Left ventricle myocardium inferior (tissue), 1 donor: ENCODE measurements at places on chromosomes 16 and 17.

GRCh38 chr17:7707858-7708750, 3.1 kb downstream of the EFNB3 start:
- DNase-seq, result no peak

DNA sequence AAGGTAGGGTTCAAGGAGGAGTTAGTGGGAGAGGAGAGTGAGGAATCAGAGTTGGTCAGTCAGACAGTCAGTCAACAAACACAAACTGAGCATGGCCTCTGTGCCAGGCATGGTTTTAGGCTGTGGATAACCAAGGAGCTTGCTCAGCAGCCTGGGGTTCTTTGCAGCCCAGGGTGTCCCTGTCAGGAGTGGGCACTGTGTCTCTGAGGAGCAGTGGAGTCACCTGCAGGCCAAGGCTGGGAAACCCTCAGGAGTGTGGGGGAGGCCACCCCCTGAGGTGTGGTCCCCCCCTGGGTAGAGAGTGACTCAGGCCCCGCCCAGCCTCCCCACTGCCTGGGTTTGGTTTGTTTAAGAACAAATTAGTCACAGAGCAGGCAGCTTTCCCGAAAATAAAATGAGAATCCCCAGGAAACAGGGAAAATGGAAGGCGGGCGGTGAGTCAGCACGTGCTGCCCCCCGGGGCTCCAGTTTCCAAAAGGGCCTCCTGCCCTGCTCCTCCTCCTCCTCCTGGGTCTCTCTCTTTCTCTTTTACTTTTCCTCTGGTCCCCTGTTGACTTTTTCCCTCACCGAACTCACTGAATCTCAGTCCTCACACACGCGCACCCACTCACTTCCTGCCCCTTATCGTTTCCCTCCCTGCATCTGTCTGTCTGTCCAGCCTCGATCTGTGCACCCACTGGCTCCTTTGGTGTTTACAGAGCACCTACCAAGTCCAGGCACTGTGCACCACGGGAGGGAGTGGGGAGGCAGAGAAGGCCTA, 44.3 kb downstream of the SOCS3 start:
- peak; percentile 76 for DNase-seq

- DNase-seq, result no peak
Observed at GRCh38 chr16:4529085-4530060, 9.2 kb downstream of the CDIP1 start.

- DNase-seq, result no peak
Observed at GRCh38 chr16:50395763-50396710, 27.2 kb upstream of the BRD7 start.

DNA sequence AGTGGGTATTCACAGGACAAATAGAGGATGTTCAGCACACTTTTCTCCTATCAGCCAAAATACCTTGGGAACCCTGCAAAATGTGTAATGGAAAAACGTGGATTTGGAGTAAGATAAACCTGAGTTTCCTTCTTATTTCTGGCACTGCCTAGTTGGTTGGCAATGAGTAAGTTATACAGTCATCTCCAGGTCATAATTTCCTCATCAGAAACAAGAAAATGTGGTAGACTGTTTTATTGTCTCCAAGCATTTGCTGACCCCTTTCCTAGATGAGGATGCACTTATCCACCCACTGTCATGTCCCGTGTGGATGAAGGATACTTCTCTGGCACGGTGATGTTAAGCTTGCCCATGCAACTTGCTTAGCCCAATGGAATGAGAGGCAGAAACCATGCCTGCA, 458.0 kb downstream of the KIF2B start:
- DNase-seq, result no peak

GRCh38 chr17:79977161-79977631, 58.5 kb downstream of the TBC1D16 start:
- no peak for DNase-seq

- DNase-seq, result peak; percentile 41
Observed at GRCh38 chr17:80422981-80423380, 8.0 kb downstream of the ENDOV start.

GRCh38 chr17:73933871-73934270, 269.6 kb upstream of the RPL38 start:
- no peak for DNase-seq

- DNase-seq, result no peak
Observed at GRCh38 chr16:23141959-23142740, 7.1 kb downstream of the USP31 start.

GRCh38 chr17:82729479-82730260, 5.7 kb upstream of the FN3K start:
- DNase-seq, result no peak

DNA sequence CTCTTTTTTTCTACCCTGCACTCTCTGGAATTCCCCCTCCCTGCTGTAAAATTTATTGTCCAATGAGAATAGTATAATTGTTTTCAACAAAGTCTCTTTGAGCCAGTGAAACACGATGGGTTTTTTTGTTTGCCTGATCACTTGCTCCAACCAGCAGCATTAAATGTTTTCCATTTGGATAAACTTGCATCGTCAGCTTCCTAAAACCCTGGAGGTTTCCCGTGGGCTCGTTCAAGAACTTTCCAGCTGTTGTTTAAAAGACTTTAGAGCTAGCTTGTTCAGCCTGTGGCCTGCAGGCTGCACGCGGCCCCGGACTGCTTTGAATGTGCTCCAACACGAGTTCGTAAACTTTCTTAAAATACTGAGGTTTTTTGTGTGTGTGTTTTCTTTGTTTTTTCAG, 14.9 kb downstream of the NAGPA start:
- no peak for DNase-seq

DNA sequence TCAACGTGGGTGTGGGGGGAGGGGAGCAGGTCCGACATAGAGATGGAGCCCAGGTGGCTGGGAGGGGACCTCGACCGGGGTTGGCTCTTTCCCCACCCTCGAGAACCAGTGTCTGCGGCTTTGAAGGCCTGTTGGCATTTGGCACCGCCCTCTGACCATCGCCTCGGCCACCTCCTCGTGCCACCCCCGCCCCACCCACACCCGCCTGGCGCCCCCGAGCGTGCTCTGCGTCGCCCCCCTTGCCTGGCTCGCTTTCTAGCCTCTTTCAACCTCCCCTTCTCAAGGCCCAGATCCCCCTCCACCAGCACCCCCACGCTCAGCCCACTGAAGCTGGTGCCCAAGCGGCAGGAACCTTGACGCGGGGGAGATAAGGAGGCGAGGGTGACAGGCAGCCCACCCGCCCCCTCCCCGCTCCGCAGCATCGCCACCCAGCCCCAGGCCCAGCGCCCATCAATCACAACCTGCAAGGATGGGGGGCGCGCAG, 619 bp downstream of the CACNB1 start:
- no peak for DNase-seq

DNA sequence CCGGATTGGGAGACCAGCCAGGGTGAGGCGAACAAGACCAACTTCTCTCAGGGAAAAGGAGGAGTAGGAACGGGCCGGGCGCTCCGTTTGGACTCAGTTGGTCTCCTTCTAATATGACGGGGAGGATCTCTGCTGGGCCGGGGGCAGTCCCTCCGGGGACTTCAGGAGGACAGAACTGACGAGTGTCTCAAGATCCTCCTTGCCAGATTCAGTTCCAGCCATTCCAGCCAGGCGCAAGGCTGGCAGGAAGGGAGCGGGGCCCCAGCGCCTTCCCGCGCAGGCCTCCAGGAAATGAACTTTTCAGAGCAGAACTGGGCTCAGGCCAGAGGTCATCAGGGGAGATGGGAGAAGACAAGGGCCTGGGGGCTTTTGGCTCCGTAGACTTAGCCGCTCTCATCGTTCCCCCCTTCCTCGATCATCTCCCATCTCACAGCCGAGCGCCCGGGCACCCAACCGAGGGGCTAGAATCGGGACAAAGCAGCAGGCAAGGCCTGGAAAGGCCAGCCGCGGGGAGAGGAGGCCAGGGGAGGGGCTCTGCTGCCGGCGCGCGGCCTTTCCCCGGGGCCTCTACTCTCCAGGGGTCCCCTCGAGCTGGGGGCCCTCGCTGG, 1.6 kb downstream of the ZNF423 start:
- DNase-seq, result peak; percentile 45

DNA sequence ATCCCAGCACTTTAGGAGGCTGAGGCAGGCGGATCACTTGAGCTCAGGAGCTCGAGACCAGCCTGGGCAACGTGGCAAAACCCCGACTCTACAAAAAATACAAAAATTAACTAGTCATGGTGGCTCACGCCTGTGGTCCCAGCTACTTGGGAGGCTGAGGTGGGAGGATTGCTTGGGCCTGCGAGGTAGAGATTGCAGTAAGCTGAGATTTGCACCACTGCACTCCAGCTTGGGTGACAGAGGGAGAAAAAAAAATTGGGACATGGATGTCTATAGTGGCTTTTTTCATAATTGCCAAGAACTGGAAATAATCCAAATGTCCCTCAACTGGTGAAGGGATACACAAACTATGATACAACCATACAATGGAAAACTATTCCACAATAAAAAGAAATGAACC, 28.6 kb downstream of the OSBPL7 start:
- no peak for DNase-seq

- DNase-seq, result no peak
Observed at GRCh38 chr16:49017501-49017900, 264.1 kb downstream of the CBLN1 start.

- DNase-seq, result no peak
Observed at GRCh38 chr17:66826856-66827255, 8.1 kb upstream of the CACNG5 start.

GRCh38 chr17:79954281-79955166, 81.1 kb downstream of the TBC1D16 start:
- peak; percentile 5 for DNase-seq

DNA sequence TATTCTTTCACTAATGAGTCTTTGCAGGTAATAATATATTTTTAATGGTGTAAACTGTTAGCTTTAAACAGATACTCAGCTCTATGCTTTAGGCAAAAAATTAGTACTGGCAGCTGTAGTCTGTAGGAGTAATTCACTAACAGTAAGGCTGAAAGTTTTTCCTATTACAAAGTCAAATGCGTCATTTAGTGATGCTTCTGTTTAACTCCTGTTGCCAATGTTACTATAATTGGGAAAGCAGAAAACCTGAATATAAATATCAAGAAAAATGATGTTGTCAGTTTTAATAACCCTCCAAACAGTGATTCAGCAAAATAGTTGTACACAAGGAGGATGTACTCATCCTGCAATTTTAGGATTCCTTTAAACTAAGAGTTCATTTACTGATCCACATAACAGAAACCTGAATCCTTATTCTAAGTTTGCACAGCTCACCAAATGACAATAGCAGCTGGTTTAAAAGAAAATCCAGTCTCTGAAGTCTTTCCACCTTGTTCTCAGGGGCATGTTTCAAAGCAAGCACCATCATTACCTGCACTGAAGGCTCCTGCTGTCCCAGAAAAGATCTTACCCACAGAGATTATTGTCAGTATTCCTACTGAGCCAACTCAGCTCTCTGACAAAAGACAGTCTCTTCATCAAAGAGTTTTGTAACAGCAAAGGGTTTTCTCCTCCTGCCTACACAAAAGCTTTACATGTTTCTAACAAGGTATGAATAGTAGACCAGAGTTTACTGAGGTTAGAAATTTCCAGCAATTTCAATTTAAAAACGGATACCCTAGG, 4.2 kb downstream of the CDR2 start:
- DNase-seq, result no peak

GRCh38 chr17:66420961-66421371, 118.6 kb downstream of the PRKCA start:
- DNase-seq, result no peak

DNA sequence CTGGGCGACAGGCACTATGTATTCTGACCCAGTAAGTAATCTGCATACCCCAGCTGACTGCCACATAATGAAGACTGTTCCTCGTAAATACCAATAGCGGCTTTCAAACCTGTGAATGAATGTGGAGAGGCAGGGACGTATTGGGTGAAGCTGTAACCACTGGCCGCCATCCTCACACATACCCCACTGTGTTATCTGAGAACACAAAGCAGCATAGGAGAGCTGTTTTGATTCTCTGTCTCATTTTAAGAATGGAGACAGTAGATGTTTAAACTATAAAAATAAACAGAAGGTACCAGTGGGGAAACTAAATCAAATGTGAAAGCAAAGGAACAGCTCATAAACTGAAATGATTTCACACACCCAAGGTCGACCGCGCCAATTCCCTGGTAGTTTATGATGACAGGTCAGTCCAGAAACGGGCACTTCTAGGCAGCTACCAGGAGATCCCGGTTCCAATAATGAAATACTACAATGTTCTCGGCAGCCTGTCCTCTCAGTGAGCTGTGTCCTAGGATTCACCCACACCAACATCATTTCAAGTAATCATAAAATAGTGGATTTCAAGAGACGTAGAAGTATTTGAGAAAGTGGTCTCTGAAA, 109.7 kb downstream of the ADCY9 start:
- DNase-seq, result no peak

DNA sequence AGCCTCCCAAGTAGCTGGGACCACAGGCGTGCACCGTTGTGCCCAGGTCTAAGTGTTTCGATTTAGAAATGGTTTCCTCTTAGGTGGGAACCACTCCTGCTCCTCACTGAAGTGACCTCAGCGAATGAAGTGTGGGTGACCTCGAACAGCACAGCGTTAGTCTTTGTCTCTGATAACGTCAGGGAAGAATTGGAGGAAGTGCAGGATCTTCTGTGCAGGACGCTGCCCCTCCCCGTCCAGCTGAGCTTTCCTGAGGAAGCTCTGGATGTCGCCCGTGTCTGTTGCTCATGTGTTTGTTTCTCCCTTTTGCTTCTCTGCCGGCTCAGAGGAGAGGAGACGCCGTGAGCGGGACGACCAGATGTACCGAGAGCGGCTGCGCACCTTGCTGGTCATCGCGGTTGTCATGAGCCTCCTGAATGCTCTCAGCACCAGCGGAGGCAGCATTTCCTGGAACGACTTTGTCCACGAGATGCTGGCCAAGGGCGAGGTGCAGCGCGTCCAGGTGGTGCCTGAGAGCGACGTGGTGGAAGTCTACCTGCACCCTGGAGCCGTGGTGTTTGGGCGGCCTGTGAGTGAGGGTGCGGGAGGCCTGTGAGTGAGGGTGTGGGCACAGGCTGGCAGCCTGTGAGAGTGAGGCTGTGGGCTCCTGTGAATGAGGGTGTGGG, 15.6 kb downstream of the SPG7 start:
- DNase-seq, result no peak

- DNase-seq, result peak; percentile 73
Observed at GRCh38 chr17:75695830-75696271, 25.4 kb upstream of the ITGB4 start.

- DNase-seq, result peak; percentile 41
Observed at GRCh38 chr17:42754782-42755181, 6.2 kb upstream of the RAMP2 start.

GRCh38 chr16:84663433-84664101, 15.3 kb downstream of the KLHL36 start:
- DNase-seq, result no peak

GRCh38 chr17:55152236-55152635, 112.5 kb upstream of the HLF start:
- no peak for DNase-seq

- DNase-seq, result no peak
Observed at GRCh38 chr17:45843722-45844121, 959 bp upstream of the SPPL2C start.
